ENCODE measurements at places on chromosomes 4 and X. TPM values are rescaled to one million over a fixed set of nuclear protein-coding genes. Genes with fewer than 3 reads are reported as not detected.

- no peak for DNase-seq
- no peaks in the 10 kb centered on the region for H3K27me3 ChIP-seq
- H3K4me1 ChIP-seq: no peaks in the 10 kb centered on the region
Observed at GRCh38 chr4:1331591-1332353, 15.2 kb upstream of the UVSSA start.

The TMEM154 gene
- 0.77 TPM for total RNA-seq

The IBSP gene
- not detected for total RNA-seq

The CLIC2 gene
- 0.98 TPM for total RNA-seq

The CENPI gene
- total RNA-seq: 19.4 TPM

All from H9 (cell line).